ENCODE measurements at places on chromosomes 3 and 15.
A peak's percentile ranks its signal among the peaks of the same experiment; 100 is the strongest.

DNA sequence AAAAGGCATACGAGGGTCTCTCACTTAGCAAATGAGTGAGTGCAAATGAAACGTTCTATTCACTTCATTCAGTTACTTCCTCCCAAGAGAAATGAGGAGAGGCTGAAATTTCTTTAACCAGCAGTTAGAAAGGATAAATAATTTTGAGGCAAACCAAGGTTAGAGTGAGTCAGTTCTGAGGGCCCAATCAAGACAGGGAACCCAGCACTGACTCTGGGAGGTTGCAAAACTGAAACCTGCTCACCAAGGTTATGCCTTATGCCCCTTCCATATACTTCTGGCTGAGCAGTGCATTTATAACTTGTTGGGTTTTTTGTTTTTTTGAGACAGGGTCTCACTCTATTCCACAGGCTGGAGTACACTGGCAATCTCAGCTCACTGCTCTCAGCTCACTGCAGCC, 4.5 kb upstream of the RPSA start:
- H3K4me3 ChIP-seq: no peak overlapping the region
- H3K36me3 ChIP-seq: peaks cover 3% of the 10 kb centered on the region
- H3K4me1 ChIP-seq: no peaks in the 10 kb centered on the region
- H3K27me3 ChIP-seq: no peaks in the 10 kb centered on the region

- H3K4me3 ChIP-seq: no peak overlapping the region
- no peaks in the 10 kb centered on the region for H3K27me3 ChIP-seq
- no peaks in the 10 kb centered on the region for H3K4me1 ChIP-seq
Measured at GRCh38 chr15:91249591-91249990, 149.5 kb downstream of the SV2B start.

DNA sequence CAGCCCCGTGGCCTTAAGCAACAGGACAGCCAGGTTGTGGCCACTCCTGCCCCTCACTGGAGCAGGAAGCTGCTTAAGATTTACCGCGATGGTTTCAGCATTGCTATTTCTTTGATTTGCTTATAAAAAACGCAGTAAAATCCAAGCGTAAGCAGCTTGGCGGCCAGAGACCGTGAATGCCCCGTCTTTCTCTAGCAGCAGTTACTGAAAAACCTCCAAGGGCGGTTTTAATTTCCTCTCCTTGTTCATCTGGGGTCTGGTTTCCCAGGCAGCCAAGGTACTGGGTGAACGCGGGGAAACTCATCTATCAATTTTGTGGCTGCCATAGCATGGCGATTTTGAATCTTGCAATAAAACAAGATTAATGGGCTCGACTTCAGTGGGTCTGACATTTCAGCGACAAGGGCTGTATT, 130.3 kb downstream of the MINAR1 start:
- H3K27ac ChIP-seq: no peak overlapping the region
- no peak for DNase-seq
- no peaks in the 10 kb centered on the region for H3K36me3 ChIP-seq
- H3K27me3 ChIP-seq: no peaks in the 10 kb centered on the region
- H3K4me3 ChIP-seq: no peak overlapping the region

DNA sequence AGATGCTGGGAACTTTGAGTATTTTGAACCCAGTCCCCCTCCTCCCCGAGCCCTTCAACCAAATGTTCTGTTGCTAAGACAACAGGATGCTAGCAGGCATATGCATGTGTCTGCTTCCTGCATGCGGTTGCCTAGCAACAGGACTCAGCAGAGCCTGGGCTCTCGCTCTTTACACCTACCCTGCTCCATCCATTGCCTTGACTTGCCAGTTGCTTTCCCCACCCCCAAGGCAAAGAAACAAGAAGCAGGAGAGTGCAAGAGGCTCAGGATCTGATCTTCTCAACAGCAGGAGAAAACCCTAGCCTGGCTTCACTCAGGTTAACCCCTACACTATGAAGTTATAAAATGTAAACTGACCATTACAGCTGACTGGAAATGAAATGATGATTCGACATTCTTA, 393.0 kb downstream of the IGSF11 start:
- no peaks in the 10 kb centered on the region for H3K4me1 ChIP-seq
- H3K4me3 ChIP-seq: no peak overlapping the region
- no peaks in the 10 kb centered on the region for H3K27me3 ChIP-seq
- no peak overlapping the region for H3K27ac ChIP-seq
- no peaks in the 10 kb centered on the region for H3K36me3 ChIP-seq
- no peak for DNase-seq

GRCh38 chr3:46866720-46867549, 3.7 kb upstream of the MYL3 start:
- peak; percentile 86 for DNase-seq
- H3K27me3 ChIP-seq: no peaks in the 10 kb centered on the region
- H3K27ac ChIP-seq: peak overlapping the region; percentile 59
- peaks cover 18% of the 10 kb centered on the region for H3K4me1 ChIP-seq

All from psoas muscle (tissue), 8 donors.